ENCODE measurements at places on chromosomes 12 and 14.

GRCh38 chr14:59863806-59864525, 6.6 kb downstream of the RTN1 start:
- no peak for DNase-seq

GRCh38 chr12:117452112-117452511, 90.7 kb upstream of the NOS1 start:
- DNase-seq: no peak

GRCh38 chr14:101061411-101062064, 158.0 kb upstream of the RTL1 start:
- no peak for DNase-seq

DNA sequence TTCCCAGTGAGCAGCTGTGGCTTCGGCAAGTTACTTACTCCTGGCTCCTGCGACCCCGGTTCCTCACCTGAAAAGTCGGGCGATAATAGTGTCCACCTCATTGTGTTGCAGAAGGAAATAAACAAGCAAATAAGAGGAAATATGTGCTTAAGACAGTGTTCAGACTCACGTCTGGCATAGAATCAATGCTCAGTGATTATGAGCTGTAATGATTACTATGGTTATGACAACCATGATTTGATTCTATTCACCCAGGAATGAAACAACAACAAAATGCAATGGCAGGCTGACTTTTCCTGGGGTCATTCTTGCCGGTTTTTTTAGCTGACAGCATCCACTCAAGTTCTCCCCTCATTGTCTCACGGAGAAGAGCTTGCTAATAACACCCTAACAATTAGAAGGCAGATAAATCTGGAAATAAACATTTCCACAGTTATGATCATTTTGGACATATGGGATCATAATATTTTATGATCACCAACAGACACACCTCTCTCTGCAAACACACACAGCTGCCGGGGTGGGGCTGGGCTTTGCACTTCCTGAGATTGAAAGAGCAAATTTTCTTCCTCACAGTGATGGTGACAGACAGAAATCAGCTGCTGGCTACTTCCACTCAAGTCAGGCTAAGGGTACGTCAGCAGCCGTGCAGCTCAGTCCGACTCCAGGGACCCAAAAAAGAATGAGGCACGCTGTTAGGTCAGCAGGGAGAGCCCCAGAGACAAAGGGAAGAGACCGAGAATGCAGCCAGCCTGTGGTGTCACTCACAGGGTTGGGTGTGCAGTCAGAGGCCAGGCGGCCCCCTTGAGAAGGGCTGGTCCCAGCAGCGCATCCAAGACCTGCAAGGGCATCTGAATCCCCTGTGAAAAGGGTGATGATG, 158.0 kb downstream of the RIMBP2 start:
- no peak for DNase-seq

DNA sequence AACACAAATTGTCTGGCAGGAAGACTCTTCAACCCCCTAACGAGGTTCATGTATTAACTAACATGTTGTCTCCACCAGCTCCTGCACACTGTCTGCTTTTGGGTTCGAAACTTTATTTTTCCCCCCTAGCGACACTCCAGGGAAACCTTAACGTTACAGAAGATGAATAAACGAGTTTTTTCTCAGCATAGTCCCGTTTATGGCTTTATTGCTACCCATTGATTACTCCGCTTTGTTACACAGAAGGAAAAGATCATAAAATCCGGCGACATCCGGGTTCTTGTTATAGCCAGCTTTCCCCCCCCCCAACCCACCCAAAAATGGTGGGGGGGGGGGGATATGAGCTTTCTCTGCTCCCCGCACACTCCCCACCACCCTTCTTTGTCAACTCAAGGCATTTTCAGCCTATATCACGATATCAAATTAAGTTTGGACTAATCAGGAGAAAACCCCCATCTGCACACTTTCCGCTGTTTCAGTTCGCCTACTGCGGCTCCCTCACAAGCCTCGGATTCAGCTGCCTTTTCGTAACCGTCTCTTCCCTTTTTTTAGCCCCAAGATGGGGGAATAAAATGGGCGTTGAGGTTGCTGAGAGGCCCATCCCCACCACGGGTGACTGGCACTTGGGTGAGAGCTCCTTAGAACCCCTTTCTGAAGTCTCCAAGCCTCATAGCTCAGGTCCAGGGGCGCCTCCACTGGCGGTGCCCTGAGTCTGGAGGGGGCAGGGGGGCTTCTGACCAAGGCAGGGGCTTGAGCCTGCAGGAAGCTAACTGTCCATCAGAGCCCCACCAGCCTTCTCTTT, 1.4 kb upstream of the HOXC6 start:
- DNase-seq: no peak

DNA sequence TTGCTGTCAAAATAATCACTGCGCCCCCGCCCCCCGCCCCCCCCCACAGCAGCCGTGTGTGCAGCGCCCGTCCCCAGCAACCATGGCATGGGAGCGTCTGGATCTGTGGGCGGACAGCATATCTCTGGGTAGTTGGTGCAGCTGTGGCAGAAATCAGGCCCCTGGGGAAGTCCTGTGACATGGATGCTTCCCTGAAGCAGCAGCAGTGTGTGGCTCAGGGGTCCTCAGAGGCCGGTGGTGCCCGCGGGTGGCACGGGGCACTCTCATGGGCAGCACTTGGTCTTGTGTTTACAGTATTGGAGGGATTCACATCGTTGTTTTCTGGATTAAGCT, 19.2 kb downstream of the XRCC3 start:
- no peak for DNase-seq

DNA sequence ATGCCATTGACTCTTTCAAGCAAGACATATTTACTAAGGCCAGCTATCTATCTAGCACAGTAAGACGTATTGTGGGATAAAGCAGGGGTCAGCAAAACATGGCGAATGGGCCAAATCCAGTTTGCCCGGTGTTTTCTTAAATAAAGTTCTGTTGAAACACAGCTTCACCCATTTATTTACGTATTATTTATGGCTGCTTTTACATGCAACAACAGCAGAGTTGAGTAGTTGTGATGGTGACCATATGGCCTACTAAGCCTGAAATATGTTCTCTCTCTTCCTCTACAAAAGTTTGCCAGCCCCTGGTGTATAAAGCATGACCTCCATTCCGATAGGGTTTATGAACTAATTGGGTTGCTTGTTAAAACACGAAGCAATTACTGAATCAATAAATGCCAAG, 322.1 kb downstream of the CCDC91 start:
- DNase-seq: no peak

- no peak for DNase-seq
These were observed 703 bp downstream of the ASCL4 start for GRCh38 chr12:107775093-107775721.

GRCh38 chr14:54475187-54475899, 13.4 kb downstream of the GMFB start:
- DNase-seq: no peak

DNA sequence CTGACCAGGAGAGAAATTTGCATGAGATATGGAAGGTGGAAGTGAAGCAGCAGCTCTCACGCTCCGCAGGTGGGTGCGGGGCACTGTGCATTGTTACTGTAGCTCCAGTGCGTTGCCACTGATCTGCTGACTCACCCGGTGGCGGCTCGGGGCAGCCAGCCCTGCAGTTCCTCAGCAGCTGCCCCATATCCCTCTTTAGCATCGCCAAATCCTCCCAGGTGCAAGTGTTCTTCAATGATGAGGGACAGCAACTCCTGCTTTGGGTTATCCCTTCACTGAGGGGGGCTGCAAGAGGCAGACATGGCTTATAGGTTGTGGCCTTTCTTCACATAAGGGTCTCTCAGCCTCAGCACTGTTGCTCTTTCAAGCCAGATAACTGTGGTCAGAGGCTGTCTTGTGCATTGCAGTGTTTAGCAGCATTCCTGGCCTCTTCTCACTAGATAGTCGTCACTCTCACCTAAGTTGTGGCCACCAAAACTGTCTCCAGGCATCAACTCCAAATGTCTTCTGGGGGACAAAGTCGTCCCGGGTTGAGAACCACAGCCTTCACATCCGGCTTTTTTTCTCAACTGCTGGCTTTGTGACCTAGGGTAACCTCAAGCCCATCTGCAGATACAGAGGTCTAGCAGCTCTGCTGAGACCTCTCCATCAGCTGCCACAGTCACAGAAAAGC, 180.8 kb downstream of the EFCAB11 start:
- peak; percentile 18 for DNase-seq

DNA sequence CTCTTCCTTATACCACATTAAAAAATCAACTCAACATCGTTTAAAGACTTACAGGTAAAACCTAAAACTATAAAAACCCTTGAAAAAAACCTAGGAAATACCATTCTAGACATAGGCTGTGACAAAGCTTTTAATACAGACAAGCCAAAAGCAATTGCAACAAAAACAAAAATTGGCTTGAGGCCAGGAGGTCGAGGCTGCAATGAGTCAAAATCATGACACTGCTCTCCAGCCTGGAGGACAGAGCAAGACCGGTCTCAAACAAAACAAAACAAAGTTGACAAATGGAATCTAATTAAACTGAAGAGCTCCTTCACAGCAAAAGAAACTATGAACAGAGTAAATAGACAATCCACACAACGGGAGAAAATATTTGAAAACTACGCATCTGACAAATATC, 1057.8 kb downstream of the FSCB start:
- DNase-seq: no peak

DNA sequence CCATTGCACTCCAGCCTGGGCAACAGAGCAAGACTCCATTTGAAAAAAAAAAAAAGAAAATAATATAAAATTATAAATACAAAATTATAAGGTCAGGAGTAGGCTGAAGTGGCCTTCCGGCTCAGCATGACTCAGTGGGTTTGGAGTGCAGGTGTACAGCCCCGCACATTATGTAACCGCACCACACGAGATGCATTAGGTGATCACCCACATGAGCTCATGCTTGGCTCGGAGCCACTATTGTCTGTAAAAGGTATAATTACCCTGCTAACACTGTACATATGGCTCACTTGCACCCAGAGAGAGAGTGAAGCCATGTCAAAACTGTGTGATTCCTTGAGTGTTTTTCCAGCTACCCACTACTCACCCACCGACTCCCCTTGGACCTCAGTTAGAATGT, 557.0 kb downstream of the SLC6A15 start:
- no peak for DNase-seq

DNA sequence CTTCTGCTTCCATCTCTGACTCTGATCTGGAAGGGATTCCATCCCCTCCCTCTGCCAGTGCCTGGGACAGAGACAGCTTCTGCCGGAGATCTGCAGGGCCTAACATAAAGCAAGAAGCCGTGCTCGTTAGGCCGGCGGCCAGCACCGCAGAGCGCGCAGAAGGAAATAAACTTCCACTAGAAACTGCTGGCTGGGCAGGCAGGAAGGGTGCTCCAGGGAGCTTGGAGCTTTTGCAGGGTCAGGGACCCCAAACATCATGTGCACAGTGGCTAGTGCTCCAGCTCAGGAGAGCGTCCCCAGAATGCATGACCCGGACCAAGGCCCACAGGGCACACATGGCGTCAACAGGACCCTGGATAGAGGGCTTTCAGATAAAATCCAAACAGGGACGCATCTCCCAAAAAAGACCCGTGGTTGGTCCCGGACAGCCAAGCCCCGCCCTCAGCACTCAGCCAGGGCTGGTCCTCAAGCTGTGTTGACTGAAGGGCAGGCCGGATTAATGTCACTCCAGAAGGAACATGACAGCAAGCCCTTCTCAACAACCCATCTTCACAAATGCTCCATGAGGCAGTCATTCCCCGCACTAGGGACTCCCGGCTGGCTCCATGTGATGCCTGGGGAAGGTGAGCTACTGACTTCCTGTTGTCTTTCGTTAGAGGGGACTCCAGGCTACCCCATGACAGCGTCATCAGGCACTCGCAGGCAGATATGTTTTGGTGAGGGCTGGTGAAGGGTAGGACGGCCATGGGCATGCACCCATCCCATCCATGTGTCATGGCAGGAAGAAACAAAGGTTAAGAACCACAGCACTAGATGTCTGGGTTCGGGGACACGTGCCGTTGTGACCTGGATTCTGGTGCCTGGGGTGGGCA, 121.5 kb downstream of the CALM1 start:
- DNase-seq: no peak

DNA sequence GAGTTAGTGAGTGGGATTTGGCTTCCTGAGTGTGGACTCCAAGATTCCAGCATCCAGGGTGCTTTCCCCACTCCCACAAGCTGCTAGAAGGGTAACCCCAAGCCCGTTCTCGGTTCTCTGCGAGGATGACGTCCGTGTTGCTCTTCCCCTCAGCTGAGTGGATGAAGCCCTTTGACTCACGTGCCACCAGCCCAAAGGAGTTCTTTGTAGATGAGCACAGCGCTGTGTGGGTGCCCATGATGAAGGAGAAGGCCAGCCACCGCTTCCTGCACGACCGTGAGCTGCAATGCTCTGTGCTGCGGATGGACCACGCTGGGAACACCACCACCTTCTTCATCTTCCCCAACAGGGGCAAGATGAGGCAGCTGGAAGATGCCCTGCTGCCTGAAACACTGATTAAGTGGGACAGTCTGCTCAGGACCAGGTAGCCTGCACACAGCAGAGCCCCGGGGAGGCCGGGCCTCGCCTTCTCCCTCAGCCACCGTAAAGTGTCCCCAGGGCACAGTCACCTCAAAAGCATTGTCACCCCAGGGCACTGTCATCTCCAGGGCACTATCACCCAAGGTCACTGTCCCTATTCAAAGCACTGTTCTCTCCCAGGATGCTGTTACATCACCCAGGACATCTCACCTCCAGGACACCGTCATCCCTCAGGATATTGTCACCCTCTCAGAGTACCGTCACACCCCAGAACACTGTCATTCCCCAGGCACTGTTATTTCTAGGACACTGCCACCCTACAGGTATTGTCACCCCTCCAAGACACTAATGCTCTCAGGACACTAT, 31.3 kb downstream of the SERPINA3 start:
- DNase-seq: no peak

DNA sequence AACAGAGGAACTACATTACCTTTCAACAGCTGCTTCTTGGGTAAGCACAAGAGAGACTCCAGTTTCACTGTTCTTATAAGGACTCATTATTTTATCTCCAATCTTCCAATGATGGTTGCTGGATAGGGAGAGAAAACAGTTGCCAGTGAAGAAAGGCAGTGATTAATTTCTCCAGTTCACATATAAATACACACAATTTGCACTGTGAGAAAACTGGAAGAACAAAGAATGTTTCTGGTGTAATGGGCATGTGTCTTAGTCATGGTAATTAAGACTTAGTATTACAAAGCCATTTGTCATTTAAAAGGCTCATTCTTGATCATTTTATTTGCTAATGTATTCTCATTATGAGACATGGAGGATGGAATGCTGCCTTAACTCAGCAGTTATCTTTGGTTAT, 78.0 kb upstream of the FAR2 start:
- DNase-seq: no peak

DNA sequence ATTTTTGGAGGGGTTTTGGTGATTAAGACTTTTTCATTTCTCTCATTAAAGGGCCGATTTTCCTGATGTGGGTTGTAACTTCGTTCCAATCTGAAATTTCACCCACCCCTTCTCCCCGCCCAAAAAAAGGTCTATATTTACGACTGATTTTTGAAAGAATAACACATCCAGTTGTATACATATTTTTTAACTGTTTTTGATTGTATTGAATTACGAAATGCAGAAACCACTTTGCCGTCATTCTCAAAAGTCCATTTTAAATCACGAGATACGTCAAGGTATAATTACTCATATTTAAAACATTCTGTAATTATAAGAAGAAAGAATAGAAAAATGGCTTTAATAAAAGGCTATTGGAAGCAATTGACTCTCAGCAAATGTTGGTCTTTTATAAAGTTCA, 520.7 kb downstream of the MED13L start:
- DNase-seq: no peak
